Activated T-cell treated with anti-CD3 and anti-CD28 coated beads for 48 hours (primary cell): ENCODE measurements at places on chromosomes 5 and 9.

- DNase-seq: no peak
Measured at GRCh38 chr5:147451193-147451592, 58.7 kb downstream of the DPYSL3 start.

- peak; percentile 82 for DNase-seq
Measured at GRCh38 chr5:141650851-141651727, at the start of gene FCHSD1. Gene FCHSD1 (minus strand): TSS chr5:141651418. CDS start chr5:141651368, 50 bp downstream.

DNA sequence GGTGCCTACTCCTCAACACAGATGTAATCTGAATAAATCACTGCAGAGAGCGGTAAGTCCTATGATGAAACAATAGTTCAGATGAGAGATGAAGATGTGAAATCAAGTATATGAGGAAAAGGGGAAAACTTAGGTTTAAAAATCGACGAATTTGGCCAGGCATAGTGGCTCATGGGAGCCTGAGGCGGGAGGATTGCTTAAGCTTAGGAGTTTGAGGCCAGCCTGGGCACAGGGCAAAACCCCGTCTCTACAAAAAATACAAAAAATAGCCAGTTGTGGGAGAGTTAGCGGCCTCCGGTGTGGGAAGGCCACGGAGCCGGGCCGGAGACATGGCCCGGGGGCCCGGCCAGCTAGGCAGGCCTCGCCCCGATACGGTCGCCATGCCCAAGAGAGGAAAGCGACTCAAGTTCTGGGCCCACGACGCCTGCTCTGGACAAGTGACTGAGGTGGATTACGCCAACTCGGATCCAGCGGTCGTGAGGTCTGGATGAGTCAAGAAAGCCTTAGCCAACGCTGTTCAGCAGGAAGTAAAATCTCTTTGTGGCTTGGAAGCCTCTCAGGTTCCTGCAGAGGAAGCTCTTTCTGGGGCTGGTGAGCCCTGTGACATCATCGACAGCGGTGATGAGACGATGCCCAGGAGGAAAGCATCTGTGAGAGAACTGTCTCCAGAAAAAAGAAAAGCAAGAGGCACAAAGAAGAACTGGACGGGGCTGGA lies 62.8 kb upstream of the SUB1 start:
- no peak for DNase-seq

- no peak for DNase-seq
Measured at GRCh38 chr9:5543875-5544702, 33.8 kb downstream of the PDCD1LG2 start.

DNA sequence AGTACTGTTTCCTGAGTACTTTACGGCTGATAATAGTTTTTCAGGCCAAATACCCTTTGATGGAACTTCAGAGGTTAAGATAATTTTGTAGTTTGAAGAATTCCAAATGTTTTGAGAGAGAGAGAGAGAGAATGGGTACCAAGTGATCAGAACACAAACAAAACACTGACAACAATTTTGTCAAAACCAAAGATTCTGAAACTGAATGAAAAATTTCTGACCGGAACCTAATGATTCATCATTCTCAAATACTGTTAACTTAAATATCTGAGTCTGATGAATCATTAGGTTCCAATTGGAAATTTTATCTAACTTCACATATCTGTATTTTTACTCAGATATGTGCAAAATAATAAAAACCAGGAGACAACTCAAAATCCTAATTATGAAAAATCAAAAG lies 4.0 kb downstream of the LMBRD2 start:
- DNase-seq: no peak

DNA sequence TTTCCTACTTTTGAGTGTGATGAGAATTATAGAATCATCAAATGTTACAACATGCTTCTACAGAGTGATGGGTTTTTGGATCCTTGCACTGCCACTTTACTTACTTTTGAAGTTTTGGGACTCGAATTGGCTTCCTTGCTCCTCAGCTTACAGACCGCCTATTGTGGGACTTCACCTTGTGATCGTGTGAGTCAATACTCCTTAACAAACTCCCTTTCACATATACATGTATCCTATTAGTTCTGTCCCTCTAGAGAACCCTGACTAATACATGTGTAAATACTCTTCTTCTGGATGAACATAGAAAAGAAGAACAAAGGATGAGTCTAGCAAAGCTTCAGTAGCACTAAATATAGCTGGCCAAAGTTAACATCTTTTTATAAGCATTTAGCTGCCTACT lies 98.7 kb upstream of the PDE4D start:
- DNase-seq: no peak

DNA sequence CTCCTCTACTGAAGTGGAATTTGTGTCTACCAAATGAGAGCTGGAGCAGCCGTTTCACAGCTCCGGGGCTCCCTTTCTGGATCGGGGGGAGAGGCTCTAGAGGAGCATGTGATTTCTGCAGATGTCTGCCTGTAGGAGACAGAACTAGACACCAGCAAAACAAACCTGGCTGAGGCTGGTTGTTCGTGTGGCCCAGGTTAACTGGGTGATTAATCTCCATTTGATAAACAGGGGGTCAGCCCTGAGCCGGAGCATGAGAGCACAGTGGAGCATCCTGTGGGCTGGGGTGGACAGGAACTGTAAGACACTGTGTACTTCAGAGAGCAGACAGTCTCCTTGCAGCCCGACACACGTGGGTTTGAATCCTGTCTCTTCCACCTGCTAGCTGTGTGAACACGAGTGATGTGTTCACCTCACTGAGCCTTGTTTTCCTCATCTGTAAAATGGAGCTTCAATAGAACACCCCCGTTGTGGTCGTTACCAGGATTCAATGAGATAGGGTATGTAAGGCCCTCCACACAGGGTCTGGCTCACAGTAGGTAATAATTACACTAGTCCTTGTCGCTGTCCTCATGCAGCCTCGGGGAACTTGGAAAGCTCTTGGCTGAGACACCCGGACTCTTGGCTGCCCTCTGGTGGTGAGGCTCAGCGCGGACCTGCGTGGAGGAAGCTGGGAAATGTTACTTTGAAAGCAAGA lies 12.9 kb downstream of the CXCL14 start:
- DNase-seq: peak; percentile 60

GRCh38 chr5:91018200-91018599 lies 364.9 kb downstream of the ARRDC3 start:
- no peak for DNase-seq

DNA sequence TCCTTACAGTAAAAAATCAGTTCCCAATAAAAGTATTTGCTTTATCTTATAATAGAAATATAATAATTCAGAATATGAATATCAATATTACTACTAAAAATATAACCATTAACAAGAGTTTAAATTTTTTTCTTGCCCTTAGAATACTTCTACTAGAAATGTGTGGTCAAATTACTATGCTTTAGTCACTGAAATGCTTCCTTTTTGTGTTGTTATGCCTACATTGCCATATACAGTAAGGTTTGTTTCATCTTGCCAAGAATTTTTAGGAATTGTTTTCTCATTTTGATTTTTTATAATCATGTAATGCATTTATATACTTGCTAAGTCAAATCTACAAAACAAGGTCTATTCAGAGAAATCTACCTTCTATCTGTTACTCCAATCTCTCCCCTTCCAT lies 181.7 kb downstream of the CDK5RAP2 start:
- no peak for DNase-seq

- no peak for DNase-seq
Measured at GRCh38 chr9:32385152-32385884, 875 bp downstream of the ACO1 start.

DNA sequence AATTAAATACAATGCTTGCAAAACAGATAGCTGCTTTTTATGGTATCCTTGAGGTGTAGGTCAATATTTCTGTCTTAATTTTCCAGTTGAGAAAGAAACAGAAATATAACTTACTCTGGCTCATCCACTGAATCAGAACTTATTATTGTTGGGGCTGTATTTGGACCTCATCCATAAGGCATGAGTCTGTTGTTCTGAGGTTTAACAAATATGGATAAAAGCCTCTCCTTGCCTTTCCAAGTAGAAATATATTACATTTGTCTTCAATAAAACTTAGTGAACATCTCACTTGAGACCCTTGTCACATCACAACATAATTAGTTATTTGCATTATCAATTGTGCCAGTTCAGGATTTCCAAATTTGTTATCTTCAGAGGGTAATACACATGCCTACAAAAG lies 525.8 kb downstream of the AGTPBP1 start:
- DNase-seq: no peak

DNA sequence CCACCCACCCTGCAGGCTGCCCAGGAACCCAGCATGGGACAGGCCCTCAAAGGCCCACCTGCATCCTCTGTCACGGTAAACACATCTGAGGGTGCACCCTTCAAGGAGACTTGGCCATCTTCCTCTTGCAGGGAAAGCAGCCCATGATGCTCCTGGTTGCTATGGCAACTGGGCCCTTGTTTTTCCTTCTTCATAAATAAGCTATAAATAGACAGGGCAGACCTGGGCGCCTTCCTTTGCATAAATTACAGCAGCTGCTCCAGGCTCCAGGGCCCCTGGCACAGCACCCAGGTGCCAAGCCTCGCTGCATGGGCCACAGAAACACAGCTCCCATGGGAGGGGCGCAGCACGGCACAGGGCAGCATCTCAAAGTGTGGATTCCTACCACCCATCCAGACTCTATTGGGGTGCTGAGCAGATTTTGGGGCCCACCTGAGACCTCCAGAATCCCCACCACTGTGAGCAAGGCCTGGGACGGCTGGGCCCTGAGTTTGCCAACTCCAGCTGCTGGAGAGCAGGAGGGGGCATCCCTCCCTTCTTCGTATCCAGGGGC lies 5.8 kb upstream of the PSMB7 start:
- DNase-seq: no peak

DNA sequence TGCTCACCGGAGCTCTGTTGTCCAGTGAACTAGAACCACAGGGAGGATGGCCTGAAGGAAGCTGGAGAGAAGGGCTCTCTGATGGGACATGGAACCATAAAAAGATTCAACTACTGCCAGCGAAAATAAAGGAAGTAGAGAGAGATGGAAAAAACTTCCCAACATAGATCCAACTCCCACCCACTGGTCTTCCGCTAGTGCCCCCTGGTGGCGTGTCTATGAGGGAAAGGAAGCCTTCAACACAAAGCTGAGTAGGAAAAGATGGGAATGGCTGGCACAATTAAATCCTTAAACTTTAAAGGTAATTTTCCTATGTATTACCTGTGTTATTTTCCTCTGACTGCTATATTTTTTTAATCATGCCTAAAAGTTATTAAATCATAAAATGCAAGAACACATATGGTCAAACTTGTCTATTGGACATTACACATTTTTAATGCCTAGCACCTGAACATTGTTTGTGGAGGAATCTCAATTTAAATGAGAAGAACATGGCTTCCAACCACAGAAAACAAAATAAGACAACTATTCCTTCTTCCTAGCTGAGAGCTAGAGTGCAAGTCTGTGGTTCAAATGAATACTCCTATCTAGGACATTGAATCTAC lies 51.5 kb downstream of the CEP120 start:
- DNase-seq: peak; percentile 4

- no peak for DNase-seq
Measured at GRCh38 chr9:125784286-125785049, 37.3 kb downstream of the PBX3 start.

DNA sequence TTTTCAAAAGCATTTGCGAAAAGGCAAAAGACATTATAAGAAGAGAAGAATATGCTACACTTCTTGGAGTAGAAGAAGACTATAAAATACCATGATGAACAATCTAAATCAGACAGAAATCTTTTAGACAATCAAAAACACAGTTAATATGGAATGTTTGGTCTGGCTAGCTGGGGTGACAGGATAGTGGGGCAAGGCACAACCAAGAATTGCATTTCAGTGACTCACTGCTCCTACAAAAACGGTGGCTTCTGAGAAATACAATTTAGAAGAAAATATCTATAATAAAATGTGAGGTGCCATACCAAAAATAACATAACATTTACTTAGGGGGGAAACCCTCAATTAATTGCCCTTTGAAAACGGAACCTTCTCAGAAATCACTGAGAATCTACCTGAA lies 363.4 kb downstream of the NPR3 start:
- no peak for DNase-seq

DNA sequence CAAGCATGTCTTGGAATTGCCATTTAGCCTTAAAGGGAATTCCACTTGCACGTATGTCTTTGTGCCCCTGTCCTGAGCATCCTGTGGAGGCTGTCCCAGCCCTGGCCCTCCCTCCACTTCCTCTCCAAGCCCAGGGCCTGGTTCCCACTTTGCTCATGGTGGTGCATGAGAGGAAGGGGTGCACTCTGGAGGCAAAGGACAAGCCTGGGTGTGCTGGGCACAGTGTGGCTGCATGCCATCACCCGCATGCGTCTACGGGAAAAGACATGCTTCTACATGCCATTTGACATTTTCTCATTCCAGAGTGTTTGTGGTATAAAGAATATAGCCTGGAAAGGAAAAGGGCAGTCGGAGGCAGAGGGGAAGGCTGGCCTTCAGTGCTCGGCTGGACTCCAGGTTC lies 7.2 kb upstream of the IRX2 start:
- no peak for DNase-seq

DNA sequence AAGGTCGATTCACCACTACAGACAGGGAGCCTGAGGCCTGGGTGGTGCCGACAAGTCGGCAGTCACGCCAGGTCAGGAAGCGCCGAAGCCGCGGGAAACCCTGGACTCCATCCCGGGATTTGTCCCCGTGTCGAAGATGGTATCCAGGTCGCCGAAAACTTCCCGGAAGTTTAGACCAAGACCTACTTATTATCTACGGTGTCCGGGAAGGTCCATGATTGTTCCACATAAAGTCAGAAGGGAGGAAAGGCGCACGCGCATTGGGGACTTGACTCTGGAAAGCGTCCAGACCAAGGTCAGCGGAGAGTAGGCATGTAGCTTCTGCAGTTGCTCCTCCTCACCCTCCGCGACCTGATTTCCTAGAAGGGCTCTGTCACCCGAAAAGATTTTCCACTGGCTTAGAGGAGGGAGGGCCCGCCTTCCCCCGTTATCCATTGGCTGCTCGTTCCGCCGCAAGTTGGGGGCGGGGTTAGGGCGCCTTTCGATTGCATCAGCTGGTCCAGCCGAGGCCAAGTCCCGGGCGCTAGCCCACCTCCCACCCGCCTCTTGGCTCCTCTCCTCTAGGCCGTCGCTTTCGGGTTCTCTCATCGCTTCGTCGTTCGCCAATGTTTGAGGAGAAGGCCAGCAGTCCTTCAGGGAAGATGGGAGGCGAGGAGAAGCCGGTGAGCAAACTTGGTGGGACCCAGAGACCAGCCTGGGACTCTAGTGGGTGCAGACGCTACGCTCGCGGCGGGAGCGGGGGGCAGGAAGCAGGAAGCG lies at the start of gene TARS1:
Gene TARS1 (plus strand): TSS at position 484 of the 759 bp plus-strand sequence. CDS start 122 bp downstream, at position 606.
- peak; percentile 89 for DNase-seq

GRCh38 chr9:76581731-76582130 lies 122.7 kb downstream of the GCNT1 start:
- no peak for DNase-seq

GRCh38 chr5:2157372-2157771 lies 274.6 kb upstream of the IRX4 start:
- no peak for DNase-seq

DNA sequence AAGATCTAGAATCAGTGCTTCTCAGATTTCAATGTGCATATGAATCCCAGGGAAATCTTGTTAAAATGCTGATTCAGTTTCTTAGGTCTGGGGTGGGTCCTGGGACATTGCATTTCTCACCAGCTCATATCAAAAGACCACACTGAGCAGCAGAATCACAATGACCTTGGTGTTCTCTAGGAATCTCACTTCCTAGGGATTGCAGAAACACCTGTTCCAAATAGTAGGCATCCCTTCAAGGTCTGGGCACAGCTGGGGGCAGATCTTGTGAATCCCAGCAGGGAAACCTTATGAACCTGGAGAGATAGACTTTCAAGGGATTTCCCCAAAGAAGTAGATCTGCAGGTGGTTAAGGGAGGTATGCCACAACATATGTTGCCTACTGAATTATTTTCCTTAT lies 8.9 kb upstream of the GARNL3 start:
- DNase-seq: no peak
